HTR-8/SVneo (cell line): ENCODE measurements at places on chromosomes 12 and 14.
A peak's percentile ranks its signal among the peaks of the same experiment; 100 is the strongest.

GRCh38 chr14:97061714-97062113, 264.5 kb downstream of the VRK1 start:
- no peak for DNase-seq

DNA sequence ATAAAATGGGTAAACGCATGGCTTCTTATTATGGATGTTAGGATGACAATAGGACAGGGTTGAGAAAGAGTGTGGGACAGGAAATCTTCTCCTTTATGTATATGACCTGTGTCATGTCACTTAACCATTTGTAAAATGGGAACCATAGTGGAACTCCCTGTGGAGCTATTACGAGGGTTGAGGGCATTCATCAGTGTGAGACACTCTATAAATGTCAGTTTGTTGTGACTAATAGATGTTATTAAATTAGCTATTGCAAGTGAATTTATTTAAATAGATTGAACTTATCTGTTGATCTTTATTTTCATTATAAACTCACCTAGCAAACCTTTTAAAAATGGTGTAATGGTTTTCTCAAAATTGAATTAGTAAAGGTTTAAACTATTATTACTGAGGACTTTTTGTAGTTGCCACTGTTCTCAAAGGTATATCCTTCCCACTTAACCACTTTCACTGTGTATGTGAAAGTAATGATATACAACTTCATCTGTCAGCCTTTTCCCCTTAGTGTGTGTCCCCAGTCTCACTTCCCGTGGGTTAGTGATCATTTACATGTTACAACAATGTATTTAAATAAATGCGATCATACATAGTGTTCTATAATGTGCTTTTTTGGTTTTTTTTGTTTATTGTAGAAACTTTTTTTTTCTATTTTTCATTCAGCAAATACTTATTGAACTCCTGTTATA, 17.1 kb downstream of the HELB start:
- DNase-seq = no peak

- DNase-seq = no peak
Measured at GRCh38 chr12:57889500-57889989, 43.0 kb upstream of the CTDSP2 start.

DNA sequence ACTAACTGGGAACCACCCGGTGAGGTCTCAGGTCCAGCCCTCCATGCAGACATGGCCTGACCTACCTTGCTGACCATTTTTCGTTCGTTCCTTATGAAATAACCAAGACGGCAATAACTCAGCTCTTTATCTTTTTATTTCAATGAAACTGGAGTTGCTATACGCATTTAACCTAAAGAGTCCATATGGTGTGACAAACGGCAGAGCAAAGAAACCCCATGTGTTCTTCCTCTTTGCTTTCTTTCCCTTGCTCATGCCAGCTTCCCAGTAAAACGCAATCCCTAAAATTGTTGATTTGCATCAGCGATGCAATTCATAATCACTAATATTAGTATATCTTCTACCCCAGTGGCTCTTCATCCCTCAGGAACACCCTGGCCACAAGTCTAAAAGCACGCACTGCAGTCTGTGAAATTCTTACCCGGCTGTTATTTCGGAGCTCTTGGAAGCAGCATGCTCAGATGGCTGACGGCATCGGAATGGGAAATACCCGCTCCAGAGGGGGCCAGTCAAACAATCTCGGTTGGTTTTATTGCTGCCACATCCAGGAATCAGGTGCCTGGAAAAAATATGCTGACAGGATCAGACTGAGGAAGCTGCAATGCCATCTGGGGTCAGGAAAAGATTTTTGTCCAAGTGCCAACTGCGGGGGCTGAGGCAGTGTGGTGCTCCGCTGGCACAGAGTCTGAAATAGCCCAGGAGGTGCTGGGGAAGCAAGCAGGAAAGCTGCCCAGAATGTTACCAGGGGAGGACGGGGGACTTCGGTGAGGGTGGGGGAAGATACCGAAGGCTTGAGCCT, 28.2 kb upstream of the KCNA1 start:
- DNase-seq = no peak

- no peak for DNase-seq
Measured at GRCh38 chr12:128474916-128475315, 207.9 kb downstream of the TMEM132C start.

DNA sequence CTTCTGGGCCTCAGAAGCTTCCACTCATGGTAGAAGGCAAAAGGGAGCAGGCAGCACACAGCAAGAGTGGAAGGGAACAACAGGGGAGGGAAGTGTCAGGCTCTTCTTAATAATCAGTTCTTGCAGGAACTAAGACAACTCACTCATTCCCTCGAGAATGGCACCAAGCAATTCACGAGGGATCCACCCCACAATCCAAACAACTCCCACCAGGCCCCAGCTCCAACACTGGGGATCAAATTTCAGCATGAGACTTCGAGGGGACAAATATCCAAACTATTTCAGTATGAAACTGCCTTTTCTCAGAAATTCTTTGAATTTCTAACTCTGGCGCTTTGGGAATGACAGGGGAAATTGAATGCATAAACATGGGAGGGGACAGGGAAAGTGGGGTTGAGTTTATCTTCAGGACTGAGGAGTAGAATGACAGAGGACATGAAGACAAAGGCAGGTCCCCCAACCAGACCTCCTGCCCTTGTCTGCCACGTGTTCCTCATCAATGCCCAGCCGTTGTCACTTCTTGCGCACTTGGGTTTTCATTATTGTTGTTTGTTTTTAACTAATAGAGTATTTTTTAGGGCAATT, 24.6 kb upstream of the APOF start:
- DNase-seq = peak; percentile 26

- peak; percentile 0 for DNase-seq
Measured at GRCh38 chr14:46259536-46259935, 392.0 kb downstream of the RPL10L start.

GRCh38 chr12:55829967-55830600, 697 bp upstream of the DNAJC14 start:
- peak; percentile 67 for DNase-seq

GRCh38 chr12:76942267-76942666, 63.4 kb upstream of the CSRP2 start:
- no peak for DNase-seq

DNA sequence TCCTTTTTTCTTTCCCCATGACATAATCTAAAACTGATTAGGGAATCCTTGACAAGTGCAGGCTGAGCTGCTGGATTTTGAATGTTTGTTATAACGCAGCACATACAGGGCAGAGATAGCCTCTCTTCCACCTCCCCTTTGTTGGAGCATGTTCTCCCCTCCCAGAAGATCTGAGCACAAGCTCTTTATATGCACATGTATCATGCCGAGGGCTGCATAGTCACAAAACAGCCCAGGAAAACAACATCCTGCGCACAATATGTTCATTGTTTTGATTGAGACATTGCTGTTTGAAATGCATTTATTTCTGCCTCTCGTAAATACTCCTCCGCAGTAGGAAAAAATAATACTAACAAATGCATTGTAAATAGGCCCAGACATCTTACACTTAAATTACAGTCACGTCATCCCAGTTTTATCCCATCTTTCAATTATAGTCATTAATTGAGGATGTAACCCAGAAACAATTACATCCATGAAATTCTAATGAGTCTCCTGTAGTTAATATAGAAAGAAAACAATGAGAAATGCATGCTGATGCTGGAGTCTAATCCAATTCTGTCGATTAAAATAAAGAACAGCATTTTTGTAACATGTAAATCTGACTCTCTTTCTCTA, 401.8 kb downstream of the BTG1 start:
- DNase-seq = no peak

GRCh38 chr12:62128175-62128975, 131.8 kb upstream of the USP15 start:
- DNase-seq = no peak

- no peak for DNase-seq
Measured at GRCh38 chr12:131386781-131387180, 324.1 kb upstream of the SFSWAP start.

DNA sequence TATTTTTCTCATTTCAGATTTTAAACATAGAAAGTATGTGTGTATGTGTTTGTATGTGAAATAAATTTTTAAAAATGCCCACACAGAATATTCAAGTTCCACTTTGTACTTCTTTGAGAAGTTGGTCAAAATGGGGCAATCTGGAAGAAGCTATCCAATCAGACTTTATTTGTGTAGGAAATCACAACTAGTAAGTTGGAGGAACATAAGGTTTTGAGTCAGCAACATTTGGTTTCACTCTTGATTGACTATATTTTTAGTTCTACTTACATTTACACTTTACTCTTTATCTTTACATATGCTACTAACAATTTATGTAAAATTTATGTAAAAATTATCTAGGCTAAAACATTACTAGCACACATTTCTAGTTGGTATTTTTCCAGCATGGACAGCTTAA, 128.1 kb downstream of the ATXN7L3B start:
- DNase-seq = no peak

GRCh38 chr12:56840922-56841321, 77.8 kb downstream of the HSD17B6 start:
- DNase-seq = no peak

DNA sequence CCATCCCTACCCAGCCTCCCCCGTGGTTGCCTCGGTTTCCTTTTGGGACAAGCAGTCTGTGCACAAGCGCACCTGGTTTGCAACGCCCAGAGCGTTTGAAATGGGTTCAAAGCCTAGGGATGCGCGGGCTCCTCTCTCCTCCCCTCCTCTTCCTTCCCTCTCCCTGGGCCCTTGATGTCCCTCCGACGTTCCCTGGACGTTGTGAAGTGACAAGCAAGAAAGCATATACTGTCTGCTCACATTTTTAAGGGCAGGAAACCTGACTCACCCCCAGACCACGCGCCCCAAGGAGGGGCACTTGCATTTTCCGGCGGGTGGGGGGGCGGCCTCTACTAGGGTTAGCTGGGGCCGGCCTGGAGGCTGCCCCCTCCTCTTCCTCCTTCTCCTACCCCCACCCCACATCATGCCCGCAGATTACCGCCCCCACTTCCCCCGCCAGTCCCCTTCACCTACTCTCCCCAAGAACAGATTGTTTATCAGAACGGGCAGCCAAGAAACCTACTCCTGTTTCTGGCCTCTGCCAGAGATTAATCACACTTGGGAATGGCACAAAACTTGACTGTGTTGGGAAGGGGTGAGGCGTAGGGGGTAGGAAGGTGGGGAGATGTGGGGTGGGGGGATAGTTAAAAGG, 9.5 kb upstream of the IRF2BPL start:
- peak; percentile 67 for DNase-seq

DNA sequence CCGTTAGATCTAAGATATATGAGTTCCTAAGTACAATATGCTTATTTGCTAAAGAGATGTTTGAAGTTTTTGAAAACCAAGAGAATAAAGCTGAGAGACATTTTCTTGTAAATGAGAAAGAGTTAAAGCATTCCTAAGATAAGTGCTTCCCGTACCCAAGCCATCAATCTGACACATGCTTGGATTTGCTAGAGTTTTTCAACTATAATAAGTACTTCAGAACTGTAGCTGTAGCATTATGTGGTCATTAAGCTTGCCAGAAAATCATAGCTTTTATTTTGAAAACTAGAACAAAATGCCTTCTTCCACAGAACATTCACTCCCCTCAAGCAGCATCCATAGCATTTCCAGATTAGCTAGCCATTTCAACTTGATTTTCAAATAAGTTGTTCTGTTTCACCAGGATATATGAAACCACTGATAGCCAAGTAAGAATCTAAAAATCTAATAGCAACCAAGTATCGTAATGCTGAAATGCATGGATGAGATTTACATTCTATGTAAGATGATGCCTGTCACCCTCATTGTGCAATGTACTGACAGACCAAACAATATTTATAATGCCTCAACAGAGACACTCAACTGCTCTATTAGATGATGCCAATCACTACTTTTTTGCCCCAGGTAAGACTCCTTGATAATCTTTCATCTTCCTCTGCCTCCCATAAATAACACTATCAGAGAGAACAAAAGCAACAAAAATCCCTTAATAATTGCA, 8.0 kb downstream of the SNW1 start:
- no peak for DNase-seq

DNA sequence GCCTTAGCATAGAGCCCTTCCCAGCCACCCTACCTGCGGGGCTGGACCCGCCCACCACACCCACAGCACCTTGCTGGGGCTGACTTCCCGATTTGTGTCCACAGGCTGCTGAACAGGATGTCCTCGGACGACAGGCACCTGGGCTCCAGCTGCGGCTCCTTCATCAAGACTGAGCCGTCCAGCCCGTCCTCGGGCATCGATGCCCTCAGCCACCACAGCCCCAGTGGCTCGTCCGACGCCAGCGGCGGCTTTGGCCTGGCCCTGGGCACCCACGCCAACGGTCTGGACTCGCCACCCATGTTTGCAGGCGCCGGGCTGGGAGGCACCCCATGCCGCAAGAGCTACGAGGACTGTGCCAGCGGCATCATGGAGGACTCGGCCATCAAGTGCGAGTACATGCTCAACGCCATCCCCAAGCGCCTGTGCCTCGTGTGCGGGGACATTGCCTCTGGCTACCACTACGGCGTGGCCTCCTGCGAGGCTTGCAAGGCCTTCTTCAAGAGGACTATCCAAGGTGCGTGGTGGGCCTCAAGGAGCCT, 63.4 kb downstream of the ESRRB start:
- no peak for DNase-seq

DNA sequence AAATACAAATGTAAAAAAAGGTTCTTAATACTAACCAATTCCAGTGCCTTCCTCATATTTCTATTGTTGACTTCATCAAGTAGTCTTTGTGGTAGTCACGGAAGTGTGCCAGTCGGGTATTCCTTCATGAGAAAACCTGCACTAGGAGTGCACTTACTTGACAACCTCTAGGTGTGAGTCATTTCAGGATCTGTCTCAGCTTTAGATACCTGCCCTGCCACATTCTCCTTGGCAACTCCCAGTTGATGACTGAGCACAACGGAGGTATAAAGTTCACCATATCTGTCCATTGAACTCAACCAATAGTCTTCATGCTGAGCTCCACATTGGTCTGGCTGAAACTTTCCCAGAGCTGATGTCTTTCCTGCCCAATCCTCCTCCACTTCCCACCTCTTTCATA, 215.7 kb downstream of the SYT10 start:
- DNase-seq = no peak

DNA sequence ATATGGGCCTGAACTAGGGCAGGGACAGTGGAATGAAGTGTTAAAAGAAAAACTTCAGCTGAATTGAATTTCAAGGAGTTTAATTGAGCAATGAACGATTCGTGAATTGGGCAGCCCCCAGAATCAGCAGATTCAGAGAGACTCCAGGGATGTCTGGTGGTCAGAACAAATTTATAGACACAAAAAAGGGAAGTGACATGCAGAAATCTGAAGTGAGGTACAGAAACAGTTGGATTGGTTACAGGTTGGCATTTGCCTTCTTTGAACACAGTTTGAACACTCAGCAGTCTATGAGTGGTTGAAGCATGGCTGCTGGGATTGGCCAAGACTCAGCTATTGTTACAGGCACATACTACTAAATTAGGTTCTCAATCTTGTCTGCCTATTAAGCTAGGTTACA, 9.7 kb upstream of the TBPL2 start:
- DNase-seq = no peak
